ENCODE measurements at places on chromosomes 12 and 14. TPM values are rescaled to one million over a fixed set of nuclear protein-coding genes. Genes with fewer than 3 reads are reported as not detected.

DNA sequence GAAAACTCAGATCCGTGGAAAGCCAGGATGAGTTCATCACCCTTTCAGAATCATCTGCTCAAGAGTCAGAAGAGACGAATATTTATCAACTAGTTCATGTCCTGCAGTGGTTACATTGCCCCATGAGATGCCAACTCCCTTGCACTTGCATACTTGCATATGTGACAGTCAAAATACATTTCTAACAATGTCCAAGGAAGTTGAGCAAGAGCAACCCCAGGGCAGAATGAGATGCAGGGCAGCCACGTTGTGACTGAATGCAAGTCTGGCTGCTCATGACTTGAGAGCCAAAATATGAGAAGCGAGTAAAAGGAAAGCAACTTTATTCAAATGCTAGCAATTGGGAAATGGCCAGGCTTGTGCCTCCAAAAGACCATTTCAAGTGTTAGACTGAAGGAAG is 23.6 kb upstream of the UTP20 start:
- no peaks in the 10 kb centered on the region for H3K27me3 ChIP-seq
- H3K4me3 ChIP-seq = no peak overlapping the region
- no peaks in the 10 kb centered on the region for H3K4me1 ChIP-seq
- no peak overlapping the region for H3K27ac ChIP-seq
- no peaks in the 10 kb centered on the region for H3K36me3 ChIP-seq
- no peak for DNase-seq

- H3K27me3 ChIP-seq = no peaks in the 10 kb centered on the region
- no peak for DNase-seq
- peaks cover 14% of the 10 kb centered on the region for H3K36me3 ChIP-seq
Observed at GRCh38 chr12:19457561-19457960, 18.3 kb downstream of the AEBP2 start.

- no peak overlapping the region for H3K4me3 ChIP-seq
- H3K4me1 ChIP-seq = peaks cover 32% of the 10 kb centered on the region
- no peak for DNase-seq
- H3K36me3 ChIP-seq = peaks cover 12% of the 10 kb centered on the region
Observed at GRCh38 chr12:46374310-46374709, 1.7 kb upstream of the SLC38A2 start.

DNA sequence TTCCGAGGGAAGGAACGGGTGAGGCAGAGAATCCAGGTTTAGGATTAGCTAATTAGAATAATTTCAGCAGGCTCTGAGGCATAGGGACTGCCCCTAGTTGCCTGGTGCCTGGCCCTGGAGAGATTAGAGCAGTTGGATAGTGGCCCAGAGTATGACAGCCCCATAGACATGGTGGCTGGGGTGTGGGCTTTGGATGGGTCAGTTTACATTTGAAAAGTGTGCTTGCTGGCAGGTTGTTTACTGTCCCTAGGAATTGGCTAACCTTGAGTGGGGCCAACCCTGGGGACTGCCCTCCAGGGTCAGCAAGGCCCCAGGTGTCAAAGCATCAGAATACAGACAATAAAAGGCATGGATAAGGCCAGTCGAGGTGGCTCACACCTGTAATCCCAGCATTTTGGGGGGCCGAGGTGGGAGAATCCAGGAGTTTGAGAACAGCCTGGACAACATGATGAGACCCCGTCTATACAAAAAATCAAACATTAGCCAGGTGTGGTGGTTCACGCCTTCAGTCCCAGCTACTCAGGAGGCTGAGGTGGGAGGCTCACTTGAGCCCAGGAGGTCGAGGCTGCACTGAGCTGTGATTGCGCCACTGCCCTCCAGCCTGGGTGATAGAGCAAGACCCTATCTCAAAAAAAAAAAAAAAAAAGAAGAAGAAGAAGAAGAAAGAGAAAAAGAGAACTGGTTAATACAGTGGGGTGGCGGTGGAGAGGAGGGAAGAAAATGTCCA is 182.3 kb upstream of the PWP1 start:
- no peaks in the 10 kb centered on the region for H3K4me1 ChIP-seq
- no peak overlapping the region for H3K4me3 ChIP-seq
- no peak overlapping the region for H3K27ac ChIP-seq
- no peak for DNase-seq
- H3K27me3 ChIP-seq = no peaks in the 10 kb centered on the region
- H3K36me3 ChIP-seq = no peaks in the 10 kb centered on the region

DNA sequence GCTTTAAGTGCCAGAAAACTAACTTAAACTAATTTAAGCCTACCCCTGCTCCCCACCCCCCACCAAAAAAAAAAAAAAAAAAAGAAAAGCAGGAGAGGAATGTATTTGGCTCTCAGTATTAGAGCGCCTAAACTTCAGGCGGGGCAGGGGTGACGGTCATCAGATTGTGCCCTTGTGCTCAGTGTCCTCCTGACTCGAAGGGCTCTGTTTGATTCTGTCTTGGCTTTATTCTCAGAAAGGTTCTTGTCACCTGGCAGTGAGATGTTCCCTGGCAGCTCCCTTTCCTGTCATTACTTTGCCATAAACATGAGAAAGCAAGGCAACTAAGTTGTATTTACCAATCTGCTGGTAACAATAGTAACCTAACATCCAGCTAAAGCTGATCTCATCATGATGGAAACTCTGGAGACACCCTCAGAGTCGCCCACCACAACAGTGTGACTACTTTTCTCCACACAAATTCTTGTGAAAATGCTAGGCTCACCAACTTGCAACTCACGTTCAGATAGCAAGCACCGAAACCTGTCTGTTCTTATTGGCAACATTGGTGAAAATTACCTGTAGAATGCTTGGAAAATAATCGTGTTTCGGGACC is 39.0 kb upstream of the WNK1 start:
- DNase-seq = no peak
- no peak overlapping the region for H3K4me3 ChIP-seq
- H3K4me1 ChIP-seq = peaks cover 2% of the 10 kb centered on the region
- no peaks in the 10 kb centered on the region for H3K27me3 ChIP-seq
- H3K36me3 ChIP-seq = no peaks in the 10 kb centered on the region

GRCh38 chr12:81417056-81417455 is 339.2 kb downstream of the ACSS3 start:
- no peak overlapping the region for H3K27ac ChIP-seq
- H3K4me1 ChIP-seq = no peaks in the 10 kb centered on the region
- no peaks in the 10 kb centered on the region for H3K36me3 ChIP-seq
- DNase-seq = no peak
- H3K4me3 ChIP-seq = no peak overlapping the region

DNA sequence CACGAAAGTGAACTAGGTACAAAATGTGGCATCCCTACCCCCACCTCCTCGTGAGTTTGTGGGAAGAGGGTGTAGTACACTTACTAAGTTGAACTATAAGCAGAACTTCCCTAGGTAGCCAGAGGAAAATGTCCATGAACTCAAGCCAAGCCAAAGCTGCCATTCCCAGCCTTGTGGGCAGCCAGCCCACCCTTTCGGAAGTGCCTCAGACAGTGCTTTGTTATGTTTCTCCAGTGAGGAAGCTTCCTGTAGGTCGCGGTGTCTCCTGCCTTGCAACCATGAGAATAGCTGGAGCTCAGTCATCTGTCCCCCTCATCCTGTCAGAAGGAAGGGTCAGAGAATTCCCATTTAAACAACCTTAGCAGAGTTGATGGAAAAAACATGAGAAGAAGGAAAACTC is 266.9 kb downstream of the DUSP6 start:
- peaks cover 8% of the 10 kb centered on the region for H3K4me1 ChIP-seq
- no peak overlapping the region for H3K27ac ChIP-seq
- DNase-seq = no peak

DNA sequence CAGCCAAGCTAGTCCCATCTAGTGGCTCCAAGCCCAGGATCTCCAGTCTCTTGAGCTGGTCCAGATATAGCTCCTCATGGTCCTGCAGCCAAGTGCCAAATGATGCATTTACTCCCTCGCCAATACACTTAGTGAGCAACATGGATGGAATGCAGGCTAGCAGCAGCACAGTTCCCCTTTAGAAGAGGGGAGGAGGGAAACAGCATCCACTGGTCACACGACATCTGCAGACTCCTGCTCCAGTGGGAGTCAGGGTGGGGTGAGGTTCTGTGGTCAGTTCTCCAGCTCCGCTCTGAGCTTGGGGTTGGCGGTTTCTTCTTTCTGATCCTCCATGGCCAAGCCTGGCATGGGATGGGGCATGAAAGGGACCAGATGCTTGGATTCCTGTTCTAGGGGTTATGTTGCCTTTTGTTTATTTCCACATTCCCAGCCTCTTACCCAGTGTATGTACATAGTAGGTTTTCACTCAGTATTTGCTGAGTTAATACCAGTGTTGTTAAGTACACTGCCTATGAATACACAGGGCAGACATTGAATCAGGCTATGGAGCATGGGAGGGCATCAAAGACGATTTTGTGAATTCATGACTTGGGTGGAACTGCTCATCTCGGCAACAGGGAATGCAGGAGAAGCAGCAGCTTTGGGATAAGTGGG is 57.3 kb downstream of the GALNT16 start:
- peaks cover 35% of the 10 kb centered on the region for H3K4me1 ChIP-seq
- no peaks in the 10 kb centered on the region for H3K36me3 ChIP-seq
- peak; percentile 17 for DNase-seq
- H3K4me3 ChIP-seq = no peak overlapping the region

GRCh38 chr14:32635061-32635719 is 303.5 kb upstream of the NPAS3 start:
- no peaks in the 10 kb centered on the region for H3K36me3 ChIP-seq
- H3K4me3 ChIP-seq = no peak overlapping the region
- H3K27me3 ChIP-seq = no peaks in the 10 kb centered on the region
- no peak for DNase-seq

- H3K4me1 ChIP-seq = peaks cover 54% of the 10 kb centered on the region
- no peak for DNase-seq
- H3K4me3 ChIP-seq = peak within 1 kb of the TSS; percentile 77
- no peaks in the 10 kb centered on the region for H3K27me3 ChIP-seq
Observed at GRCh38 chr14:91113829-91114078, at the start of gene DGLUCY. Gene DGLUCY (plus strand): TSS chr14:91114073. CDS start chr14:91160295, 46,222 bp downstream.

GRCh38 chr14:47149326-47149725 is 497.7 kb upstream of the RPL10L start:
- H3K27me3 ChIP-seq = no peaks in the 10 kb centered on the region
- H3K36me3 ChIP-seq = no peaks in the 10 kb centered on the region
- H3K27ac ChIP-seq = no peak overlapping the region
- no peak for DNase-seq

- H3K4me3 ChIP-seq = no peak overlapping the region
- no peak for DNase-seq
- H3K4me1 ChIP-seq = peaks cover 10% of the 10 kb centered on the region
- no peak overlapping the region for H3K27ac ChIP-seq
- H3K36me3 ChIP-seq = no peaks in the 10 kb centered on the region
Observed at GRCh38 chr14:103087343-103087835, 3.4 kb downstream of the LBHD2 start.

DNA sequence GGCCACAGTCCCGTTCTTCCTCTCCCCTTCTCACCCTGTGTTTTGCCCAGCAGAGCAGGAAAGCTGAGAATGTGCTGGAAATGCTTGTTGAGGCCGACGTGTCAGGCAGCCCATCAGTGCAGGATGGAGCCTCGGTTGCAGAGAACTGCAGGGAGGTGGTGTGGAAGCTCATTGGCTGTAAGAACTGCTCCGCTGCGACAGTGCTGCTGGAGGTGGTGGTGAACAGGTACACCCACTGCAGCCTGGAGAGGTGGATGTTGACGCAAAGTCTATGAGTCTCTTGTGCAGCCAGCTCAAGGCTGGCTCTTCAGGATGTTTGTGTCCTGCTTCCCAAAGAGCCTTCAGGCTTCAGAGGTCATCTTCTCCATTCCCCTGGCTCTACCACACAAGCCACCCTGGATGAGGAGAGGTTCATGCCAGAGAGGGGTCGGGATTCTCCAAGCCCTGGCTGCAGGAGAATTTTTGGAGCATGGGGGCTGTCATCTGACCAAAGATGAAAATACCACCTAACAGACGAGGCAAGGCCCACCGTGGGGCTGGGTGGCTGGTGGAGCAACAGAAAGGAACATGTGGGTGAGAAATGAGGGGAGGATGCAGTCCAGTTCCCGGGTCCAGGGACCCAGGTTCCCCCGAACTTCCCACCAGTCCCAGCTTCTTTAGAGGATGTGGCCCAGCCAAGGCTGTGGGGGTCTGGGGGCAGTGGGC is 174.1 kb upstream of the PRMT8 start:
- DNase-seq = no peak
- H3K27me3 ChIP-seq = peaks cover 3% of the 10 kb centered on the region
- H3K27ac ChIP-seq = no peak overlapping the region
- no peak overlapping the region for H3K4me3 ChIP-seq

DNA sequence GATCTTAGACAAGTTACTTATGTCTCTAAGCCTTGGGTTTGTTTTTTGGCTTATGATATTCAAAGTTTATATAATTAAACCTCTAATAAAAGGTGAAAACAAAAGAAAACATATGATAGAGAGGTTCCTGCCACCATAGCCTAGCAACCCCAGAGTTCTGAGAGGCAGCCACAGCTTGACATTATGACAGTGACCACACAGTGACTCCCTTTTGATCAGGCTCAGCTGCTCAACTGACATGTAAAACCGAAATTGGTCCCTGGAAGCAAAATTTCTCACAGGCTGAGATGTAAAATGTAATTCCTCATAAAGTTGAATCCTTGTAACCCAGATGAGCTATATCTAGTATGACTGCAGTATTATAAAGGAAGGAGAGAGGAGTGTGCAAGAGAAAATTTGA is 108.5 kb downstream of the GCH1 start:
- H3K4me3 ChIP-seq = no peak overlapping the region
- no peak for DNase-seq
- H3K27ac ChIP-seq = no peak overlapping the region
- H3K4me1 ChIP-seq = no peaks in the 10 kb centered on the region
- peaks cover 18% of the 10 kb centered on the region for H3K36me3 ChIP-seq

DNA sequence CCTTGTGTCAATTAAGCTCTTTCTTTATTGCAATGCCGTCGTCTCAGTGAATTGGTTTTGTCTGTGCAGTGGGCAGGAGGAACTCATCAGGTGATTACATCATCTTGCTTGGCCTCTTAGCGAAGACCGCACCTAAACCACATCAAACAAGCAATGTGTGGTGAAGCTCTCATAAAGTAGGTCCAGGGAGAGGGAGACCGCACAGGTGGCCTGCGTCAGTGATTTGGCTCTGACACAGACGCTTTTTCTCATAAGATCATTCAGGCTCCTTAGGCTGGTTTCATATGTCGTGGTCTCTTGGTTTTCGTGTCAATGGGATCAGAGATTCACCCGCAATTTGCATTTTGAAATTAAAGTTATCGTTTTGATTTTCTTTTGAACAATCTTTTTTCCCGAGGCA is 6.7 kb upstream of the TESC start:
- peaks cover 6% of the 10 kb centered on the region for H3K4me1 ChIP-seq
- DNase-seq = no peak
- H3K27me3 ChIP-seq = no peaks in the 10 kb centered on the region
- H3K4me3 ChIP-seq = no peak overlapping the region
- H3K27ac ChIP-seq = no peak overlapping the region
- no peaks in the 10 kb centered on the region for H3K36me3 ChIP-seq

MED6 gene
- polyA plus RNA-seq = 11.9 TPM

PTGDR gene
- polyA plus RNA-seq = not detected

TTLL5 gene
- 5.5 TPM for polyA plus RNA-seq

AQP2 gene
- polyA plus RNA-seq = not detected

MVK gene
- 1.1 TPM for polyA plus RNA-seq

KCNC2 gene
- not detected for polyA plus RNA-seq

VDR gene
- polyA plus RNA-seq = 12.8 TPM

SMAGP gene
- polyA plus RNA-seq = 3.0 TPM

ZDHHC22 gene
- polyA plus RNA-seq = not detected
